ENCODE measurements at places on chromosomes 11 and 22. TPM values are rescaled to one million over a fixed set of nuclear protein-coding genes. Genes with fewer than 3 reads are reported as not detected.

Gene YAP1
- 1.1 TPM for total RNA-seq

DNA sequence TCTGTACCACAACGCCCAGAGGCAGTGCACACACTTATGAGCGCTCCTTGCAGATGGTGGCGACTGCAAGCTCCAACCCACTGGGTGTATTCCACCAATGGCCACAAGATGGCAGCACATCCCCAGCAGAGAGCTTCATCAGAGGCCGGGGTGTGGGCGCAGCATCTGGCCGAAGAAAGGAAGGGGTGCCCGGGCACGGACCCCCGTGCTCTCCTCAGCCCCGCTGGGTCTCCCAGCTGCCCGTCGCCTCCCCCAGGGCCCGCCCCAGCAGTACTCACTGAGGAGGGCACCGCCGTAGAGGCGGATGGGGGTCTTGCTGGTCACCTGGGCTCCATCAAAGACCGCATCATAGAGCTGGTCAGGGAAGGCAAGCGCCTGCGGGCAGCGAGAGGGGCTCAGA, 14.2 kb downstream of the TP53I11 start:
- no peaks in the 10 kb centered on the region for H3K4me1 ChIP-seq
- no peak overlapping the region for H3K4me3 ChIP-seq
- no peaks in the 10 kb centered on the region for H3K27me3 ChIP-seq
- H3K36me3 ChIP-seq = no peaks in the 10 kb centered on the region
- peak; percentile 92 for DNase-seq
- H3K27ac ChIP-seq = no peak overlapping the region

- H3K36me3 ChIP-seq = no peaks in the 10 kb centered on the region
Measured at GRCh38 chr11:128741916-128742315, 48.0 kb downstream of the FLI1 start.

DNA sequence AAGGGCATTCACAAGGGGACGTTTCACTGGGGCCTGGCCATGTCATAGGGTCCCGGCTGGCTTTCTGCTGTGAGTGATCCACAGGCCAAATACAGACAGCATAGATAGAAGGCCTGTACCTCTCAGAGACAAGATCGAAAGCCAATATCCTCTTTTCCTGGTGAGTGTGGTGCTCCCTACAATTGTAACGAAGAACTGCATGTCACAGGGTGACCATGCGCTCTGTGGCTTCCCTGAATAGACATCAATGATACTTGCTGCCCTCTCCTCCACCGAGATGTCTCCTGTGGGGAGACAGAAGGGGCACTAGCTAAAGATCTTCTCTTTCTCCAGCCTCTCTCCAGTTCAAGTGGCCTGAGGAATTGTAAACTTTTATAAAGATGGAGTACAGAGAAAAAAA, 226.1 kb upstream of the POU2AF2 start:
- H3K4me1 ChIP-seq = no peaks in the 10 kb centered on the region
- no peak for DNase-seq
- H3K4me3 ChIP-seq = no peak overlapping the region
- H3K27me3 ChIP-seq = peaks cover 5% of the 10 kb centered on the region
- no peak overlapping the region for H3K27ac ChIP-seq
- H3K36me3 ChIP-seq = no peaks in the 10 kb centered on the region

DNA sequence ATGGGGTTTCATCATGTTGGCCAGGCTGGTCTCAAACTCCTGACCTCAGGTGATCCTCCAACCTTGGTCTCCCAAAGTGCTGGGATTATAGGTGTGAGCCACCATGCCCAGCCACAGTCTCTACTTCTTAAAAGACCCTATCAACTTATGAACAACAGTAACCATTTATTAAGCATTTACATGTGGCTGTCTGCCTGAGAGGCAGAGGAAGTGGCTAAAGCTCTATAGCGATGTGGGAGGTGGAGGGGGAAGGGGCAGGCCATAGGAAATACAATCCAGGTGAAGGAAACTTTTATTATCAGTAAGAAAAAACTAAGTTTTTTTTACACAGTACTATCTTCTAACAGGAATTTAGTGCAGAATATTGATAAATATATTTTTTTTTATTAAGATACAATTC, 87.8 kb upstream of the PHOX2A start:
- H3K36me3 ChIP-seq = peaks cover 7% of the 10 kb centered on the region
- DNase-seq = no peak
- H3K27ac ChIP-seq = no peak overlapping the region

GRCh38 chr22:43090130-43090789, 1.1 kb upstream of the TTLL1 start:
- H3K4me3 ChIP-seq = peak overlapping the region; percentile 63
- no peaks in the 10 kb centered on the region for H3K36me3 ChIP-seq
- no peaks in the 10 kb centered on the region for H3K27me3 ChIP-seq
- H3K4me1 ChIP-seq = peaks cover 14% of the 10 kb centered on the region
- peak; percentile 79 for DNase-seq
- H3K27ac ChIP-seq = no peak overlapping the region

Gene TRPT1
- total RNA-seq = 18.2 TPM

Gene OR2AT4
- not detected for total RNA-seq

GRCh38 chr11:46333394-46333947, 13.8 kb upstream of the DGKZ start:
- H3K27ac ChIP-seq = peak overlapping the region; percentile 65
- no peaks in the 10 kb centered on the region for H3K36me3 ChIP-seq
- H3K27me3 ChIP-seq = no peaks in the 10 kb centered on the region
- peaks cover 80% of the 10 kb centered on the region for H3K4me1 ChIP-seq
- H3K4me3 ChIP-seq = peak overlapping the region; percentile 80
- DNase-seq = peak; percentile 62

DNA sequence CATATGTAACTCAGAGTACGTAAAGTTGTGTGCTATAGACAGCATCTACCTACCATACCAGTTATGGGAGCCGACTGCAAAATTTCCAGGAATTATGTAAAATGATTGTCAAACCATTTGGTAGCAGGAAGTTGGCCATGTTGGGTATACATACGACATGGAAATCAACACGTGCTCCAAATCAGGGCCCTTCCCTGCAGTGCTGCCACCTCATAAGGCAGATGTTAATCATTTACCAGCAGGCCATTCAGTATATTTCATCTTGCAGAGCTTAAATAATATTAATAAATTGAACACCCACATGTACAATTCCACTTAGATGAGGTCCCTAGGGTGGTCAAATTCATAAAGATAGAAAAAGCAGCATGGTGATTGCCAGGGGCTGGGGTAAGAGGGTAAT, 9.8 kb downstream of the MS4A18 start:
- peaks cover 2% of the 10 kb centered on the region for H3K27me3 ChIP-seq
- no peak overlapping the region for H3K27ac ChIP-seq
- no peaks in the 10 kb centered on the region for H3K36me3 ChIP-seq
- DNase-seq = no peak
- no peaks in the 10 kb centered on the region for H3K4me1 ChIP-seq

DNA sequence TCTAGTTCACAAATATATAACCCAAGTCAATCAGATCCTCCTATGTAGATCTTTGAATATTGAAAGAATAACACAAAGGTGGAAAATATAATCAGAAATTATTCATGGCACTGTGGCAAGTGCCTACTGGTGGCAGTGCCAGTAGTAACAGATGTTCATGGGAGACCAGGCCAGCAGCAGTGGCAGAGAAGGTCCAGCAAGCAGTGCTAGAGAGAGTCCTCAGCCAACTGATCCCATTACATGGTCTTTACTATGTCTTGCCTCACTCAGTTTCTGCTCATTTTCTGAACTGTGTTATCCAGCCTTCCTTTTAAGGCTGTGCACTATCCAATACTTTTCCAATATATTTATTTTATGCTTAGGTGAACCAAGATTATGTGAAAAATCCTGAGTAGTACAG, 124.9 kb downstream of the MRTFA start:
- H3K36me3 ChIP-seq = peaks cover 1% of the 10 kb centered on the region
- no peak for DNase-seq
- no peak overlapping the region for H3K27ac ChIP-seq
- no peak overlapping the region for H3K4me3 ChIP-seq

GRCh38 chr11:43517518-43517917, 158.8 kb downstream of the TTC17 start:
- peaks cover 2% of the 10 kb centered on the region for H3K4me1 ChIP-seq
- no peak overlapping the region for H3K4me3 ChIP-seq
- DNase-seq = no peak
- peaks cover 1% of the 10 kb centered on the region for H3K36me3 ChIP-seq
- H3K27me3 ChIP-seq = peaks cover 23% of the 10 kb centered on the region

GRCh38 chr11:64060861-64061444, 25.2 kb downstream of the FLRT1 start:
- H3K27ac ChIP-seq = no peak overlapping the region
- peaks cover 11% of the 10 kb centered on the region for H3K4me1 ChIP-seq
- no peaks in the 10 kb centered on the region for H3K36me3 ChIP-seq
- H3K4me3 ChIP-seq = peak overlapping the region; percentile 56

DNA sequence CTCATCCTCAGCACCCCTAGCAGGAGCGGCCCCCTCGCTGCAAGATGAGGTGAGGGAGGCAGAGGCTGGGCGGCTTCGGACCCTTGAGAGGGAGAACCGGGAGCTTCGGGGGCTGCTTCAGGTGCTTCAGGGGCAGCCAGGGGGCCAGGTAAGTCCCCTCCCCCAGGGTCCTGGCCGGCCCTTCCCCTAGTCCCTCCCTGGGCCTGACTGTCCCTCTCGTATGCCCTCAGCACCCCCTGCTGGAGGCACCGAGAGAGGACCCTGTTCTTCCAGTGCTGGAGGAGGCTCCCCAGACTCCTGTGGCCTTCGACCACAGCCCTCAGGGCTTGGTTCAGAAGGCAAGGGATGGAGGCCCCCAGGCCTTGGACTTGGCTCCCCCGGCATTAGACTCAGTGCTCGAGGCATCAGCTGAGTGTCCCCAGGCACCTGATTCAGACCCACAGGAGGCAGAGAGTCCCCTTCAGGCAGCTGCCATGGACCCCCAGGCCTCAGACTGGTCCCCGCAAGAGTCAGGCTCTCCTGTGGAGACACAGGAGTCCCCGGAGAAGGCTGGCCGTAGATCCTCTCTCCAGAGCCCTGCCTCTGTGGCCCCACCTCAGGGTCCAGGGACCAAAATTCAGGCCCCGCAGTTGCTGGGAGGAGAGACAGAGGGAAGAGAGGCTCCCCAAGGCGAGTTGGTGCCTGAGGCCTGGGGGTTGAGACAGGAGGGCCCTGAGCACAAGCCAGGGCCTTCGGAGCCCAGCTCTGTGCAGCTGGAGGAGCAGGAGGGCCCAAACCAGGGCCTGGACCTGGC, 4.0 kb downstream of the CCDC88B start:
- DNase-seq = no peak
- H3K4me1 ChIP-seq = peaks cover 31% of the 10 kb centered on the region
- no peak overlapping the region for H3K27ac ChIP-seq

DNA sequence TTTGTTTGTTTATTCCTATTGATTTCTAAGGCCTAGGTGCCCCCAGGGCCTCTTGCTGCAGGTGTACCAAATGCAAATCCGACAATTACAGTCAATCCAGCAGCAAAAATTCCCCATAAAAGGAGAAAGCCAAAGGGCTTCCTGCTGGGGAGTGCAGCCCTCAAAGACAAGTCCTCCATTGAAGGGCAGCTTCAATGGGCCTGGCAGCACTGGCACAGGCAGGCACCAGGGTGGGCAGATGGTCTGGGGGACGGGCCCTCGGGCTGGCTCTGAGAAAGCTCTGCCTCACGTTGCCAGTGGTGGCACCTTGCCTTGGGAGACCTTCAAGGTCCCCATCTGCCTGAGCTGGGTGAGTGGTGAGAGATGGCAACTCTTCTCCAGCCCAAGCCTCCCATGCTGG, 128.0 kb downstream of the DSCAML1 start:
- no peaks in the 10 kb centered on the region for H3K36me3 ChIP-seq
- no peak for DNase-seq
- H3K4me3 ChIP-seq = no peak overlapping the region
- H3K27ac ChIP-seq = no peak overlapping the region
- H3K27me3 ChIP-seq = peaks cover 2% of the 10 kb centered on the region

Gene BRD1
- total RNA-seq = 27.0 TPM

- H3K4me3 ChIP-seq = no peak overlapping the region
- no peaks in the 10 kb centered on the region for H3K27me3 ChIP-seq
- no peak for DNase-seq
- no peaks in the 10 kb centered on the region for H3K4me1 ChIP-seq
- no peaks in the 10 kb centered on the region for H3K36me3 ChIP-seq
Measured at GRCh38 chr11:103980108-103980507, 56.3 kb upstream of the DDI1 start.

GRCh38 chr11:2293984-2294925, 7.5 kb downstream of the C11orf21 start:
- H3K4me1 ChIP-seq = peaks cover 11% of the 10 kb centered on the region
- H3K27ac ChIP-seq = no peak overlapping the region
- DNase-seq = peak; percentile 6
- H3K36me3 ChIP-seq = no peaks in the 10 kb centered on the region

- no peaks in the 10 kb centered on the region for H3K4me1 ChIP-seq
- H3K27me3 ChIP-seq = no peaks in the 10 kb centered on the region
- H3K36me3 ChIP-seq = no peaks in the 10 kb centered on the region
- H3K4me3 ChIP-seq = no peak overlapping the region
- no peak for DNase-seq
Measured at GRCh38 chr11:11025087-11025486, 167.2 kb upstream of the ZBED5 start.

DNA sequence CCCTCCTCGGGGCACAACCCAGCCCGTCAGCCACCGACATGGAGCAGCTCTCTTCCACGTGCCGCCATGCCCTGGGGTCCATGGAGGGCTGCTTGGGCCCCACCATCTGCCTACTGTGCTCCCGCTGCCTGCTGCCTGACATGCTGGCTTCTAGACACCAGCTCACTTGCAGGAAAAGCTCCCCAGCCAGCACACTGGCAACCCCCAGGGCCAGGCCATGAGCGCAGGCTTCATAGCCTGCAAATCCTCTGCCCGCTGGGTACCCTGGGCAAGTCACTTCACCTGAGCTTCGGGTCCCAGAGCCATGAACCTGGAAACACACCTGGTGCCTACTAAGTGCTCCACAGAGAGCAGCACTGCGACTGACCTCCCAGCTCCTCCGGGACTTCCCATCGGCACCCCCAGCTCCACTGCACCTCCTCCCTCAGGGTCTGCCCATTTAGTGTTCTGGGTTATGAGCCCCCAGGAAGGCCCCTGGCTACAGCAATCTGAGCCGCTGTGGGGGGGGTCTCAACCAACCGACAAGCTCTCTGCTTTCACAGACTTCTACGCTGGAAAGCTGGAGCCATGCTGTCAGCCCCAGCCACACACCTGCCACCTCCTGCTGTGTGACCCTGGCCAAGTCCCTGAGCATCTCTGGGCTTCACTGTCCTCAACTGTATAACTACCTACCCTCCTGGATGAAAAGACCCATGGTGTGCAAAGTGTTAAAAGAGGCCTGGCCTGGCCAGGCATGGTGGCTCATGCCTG, 139.2 kb downstream of the CRYBB2 start:
- no peaks in the 10 kb centered on the region for H3K4me1 ChIP-seq
- DNase-seq = no peak
- peaks cover 25% of the 10 kb centered on the region for H3K36me3 ChIP-seq
- no peak overlapping the region for H3K4me3 ChIP-seq
- H3K27ac ChIP-seq = no peak overlapping the region
- no peaks in the 10 kb centered on the region for H3K27me3 ChIP-seq

- peaks cover 19% of the 10 kb centered on the region for H3K36me3 ChIP-seq
- no peaks in the 10 kb centered on the region for H3K27me3 ChIP-seq
- H3K27ac ChIP-seq = peak overlapping the region; percentile 68
Measured at GRCh38 chr11:65474864-65475263, 24.0 kb upstream of the MALAT1 start.
